Retinal pigment epithelial cell (primary cell): ENCODE measurements at places on chromosomes 1 and 21.
A peak's percentile ranks its signal among the peaks of the same experiment; 100 is the strongest.

DNA sequence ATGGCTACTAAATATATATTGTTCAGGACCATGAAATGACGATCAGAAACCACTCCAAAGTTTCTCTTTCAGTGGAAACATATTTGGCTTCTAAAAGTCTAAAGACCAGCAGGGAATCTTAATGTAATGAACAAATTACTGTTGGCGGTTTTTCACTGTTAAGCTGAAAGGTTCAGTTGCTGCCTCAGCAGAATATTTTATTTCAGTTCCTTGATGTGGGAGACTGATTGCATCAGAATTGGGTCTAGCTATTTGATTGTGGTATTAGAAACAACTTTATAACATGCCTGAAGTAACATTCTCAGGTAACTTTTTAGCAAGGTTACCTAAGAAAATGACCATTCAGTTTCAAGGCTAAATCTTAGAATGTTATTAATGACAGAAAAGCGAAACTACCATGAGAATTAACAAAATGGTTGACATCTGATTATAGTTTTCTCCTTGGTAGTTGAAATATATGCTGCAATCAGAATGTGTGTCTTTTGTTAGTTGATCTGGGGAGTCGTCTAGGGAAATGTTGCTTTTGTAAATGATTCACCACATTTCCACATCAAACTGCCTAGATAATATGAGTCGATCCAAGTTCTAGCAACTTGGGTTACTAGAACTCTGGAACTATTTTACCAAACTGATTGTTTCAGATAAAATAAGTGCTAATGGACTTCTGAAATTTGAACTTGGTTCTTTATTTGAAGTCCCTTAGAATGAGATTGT lies 200.4 kb downstream of the HMCN1 start:
- no peak for DNase-seq

- DNase-seq = no peak
Observed at GRCh38 chr1:54413295-54413694, 7.1 kb upstream of the SSBP3 start.

DNA sequence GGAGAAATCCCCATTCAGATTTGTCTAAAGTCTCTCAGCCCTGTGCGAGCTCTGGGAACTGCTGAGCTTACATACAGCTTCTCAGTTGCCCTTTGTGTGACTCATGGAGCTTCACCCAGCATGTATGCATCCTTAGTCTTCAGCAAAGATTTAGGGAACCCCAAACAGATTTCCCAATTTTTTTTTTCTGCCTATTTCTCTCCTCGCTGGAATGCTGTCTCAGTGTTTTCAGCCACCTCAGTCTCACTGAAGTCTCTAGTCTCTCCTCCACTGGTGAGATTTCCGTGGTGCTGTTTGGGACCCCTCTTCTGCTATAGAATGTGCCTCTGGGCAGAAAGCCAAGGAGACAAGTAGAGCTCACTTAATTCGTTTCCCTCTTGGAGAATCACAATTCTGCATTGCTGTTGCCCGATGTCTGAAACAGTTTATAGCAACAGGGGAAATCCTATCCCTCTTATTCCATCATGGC lies 28.1 kb upstream of the TXLNA start:
- DNase-seq = peak; percentile 52

DNA sequence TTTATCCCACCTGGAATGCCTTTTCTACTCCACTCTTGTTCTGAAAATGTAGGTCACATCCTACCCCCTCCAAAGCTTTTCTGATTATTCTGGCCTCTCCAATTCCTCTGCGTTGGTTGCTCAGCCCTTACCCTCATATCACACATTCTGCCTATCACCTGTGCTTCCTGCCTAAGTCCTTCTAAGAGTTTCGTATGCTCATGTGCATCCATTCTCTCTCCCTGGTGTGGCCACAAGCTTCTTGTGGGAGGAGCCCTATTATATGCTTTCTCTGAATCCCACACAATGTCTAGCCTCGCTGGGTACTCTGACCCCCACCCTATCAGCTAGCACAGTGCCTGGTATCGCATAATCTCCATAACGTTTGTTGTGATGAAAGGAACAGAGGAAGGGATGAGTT lies 54.2 kb downstream of the CD58 start:
- no peak for DNase-seq

- no peak for DNase-seq
Observed at GRCh38 chr1:29498126-29499103, 262.1 kb downstream of the PTPRU start.

GRCh38 chr1:91729621-91730358 lies 156.2 kb downstream of the TGFBR3 start:
- no peak for DNase-seq

GRCh38 chr1:202861420-202862132 lies 27.4 kb downstream of the RABIF start:
- peak; percentile 57 for DNase-seq

DNA sequence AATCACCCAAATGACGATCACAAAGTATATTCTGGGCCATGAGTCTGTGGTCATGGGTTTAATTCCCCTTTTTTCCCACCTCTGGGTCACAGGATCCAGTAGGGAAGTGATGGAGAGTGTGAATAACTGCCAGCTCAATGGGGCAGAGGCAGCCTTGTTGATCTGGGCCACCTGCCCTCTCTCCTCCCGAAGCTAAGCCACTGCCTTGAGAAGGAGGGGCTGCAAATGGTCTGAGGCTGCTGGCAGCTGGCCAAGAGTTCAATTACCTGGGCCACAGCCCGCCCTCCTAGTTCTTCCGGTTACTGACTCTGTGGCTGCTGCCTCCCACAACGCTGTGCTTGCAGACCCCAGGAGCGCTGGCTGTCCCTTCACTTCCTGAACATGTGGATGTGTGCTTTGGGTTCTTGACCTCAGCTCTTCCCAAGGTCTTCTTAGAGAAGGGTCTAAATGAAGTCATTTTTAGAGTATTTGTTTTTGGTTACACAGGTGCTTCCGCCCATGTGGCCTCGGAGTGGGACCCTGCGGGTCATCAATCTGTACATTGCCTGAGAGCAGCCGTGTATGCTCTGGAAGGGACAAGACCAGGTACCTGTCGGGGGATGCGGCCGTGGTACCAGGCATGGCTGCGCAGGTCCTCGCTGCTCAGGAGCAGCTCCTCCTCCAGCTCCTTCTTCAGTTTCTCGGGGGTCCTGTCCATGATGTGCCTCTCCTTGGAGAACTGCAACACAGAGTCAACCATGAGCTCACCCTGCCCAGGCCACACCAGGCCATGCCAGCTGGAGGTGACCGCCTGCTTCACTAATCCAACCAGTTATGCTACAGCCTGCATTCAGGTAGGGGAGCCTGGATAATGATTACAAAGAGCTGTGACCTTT lies 89.7 kb downstream of the BCAR3 start:
- no peak for DNase-seq

GRCh38 chr1:160061369-160062229 lies 8.4 kb downstream of the KCNJ10 start:
- DNase-seq = no peak

GRCh38 chr1:41856944-41857285 lies 61.8 kb downstream of the HIVEP3 start:
- no peak for DNase-seq

GRCh38 chr1:60571811-60572210 lies 498.2 kb upstream of the C1orf87 start:
- no peak for DNase-seq

GRCh38 chr1:203649999-203650836 lies 23.6 kb downstream of the ATP2B4 start:
- DNase-seq = no peak

GRCh38 chr1:217027403-217028080 lies 304.3 kb upstream of the ESRRG start:
- DNase-seq = no peak

- DNase-seq = no peak
Observed at GRCh38 chr1:89198081-89198480, 661 bp downstream of the GBP4 start.

- no peak for DNase-seq
Observed at GRCh38 chr1:54124906-54125305, 27.9 kb downstream of the CDCP2 start.

GRCh38 chr1:57418971-57419370 lies 4.9 kb downstream of the DAB1 start:
- no peak for DNase-seq

DNA sequence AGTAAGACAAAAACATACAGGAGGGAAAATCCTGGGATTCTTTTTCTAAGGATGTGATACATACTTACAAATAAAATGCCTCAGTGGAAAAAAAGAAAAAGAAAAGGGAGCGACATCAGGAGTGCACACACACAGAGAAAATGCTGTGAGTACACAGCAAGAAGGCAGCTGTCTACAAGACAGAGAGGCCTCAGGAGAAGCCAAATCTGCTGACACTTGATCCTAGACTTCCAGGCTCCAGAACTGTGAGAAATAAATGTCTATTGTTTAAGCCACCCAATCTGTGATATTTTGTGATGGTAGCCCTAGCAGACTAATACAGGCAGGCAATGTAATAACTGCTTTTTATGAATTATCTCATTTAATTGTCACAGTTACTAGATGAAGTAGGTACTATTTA lies 17.0 kb upstream of the TRIM45 start:
- DNase-seq = no peak

DNA sequence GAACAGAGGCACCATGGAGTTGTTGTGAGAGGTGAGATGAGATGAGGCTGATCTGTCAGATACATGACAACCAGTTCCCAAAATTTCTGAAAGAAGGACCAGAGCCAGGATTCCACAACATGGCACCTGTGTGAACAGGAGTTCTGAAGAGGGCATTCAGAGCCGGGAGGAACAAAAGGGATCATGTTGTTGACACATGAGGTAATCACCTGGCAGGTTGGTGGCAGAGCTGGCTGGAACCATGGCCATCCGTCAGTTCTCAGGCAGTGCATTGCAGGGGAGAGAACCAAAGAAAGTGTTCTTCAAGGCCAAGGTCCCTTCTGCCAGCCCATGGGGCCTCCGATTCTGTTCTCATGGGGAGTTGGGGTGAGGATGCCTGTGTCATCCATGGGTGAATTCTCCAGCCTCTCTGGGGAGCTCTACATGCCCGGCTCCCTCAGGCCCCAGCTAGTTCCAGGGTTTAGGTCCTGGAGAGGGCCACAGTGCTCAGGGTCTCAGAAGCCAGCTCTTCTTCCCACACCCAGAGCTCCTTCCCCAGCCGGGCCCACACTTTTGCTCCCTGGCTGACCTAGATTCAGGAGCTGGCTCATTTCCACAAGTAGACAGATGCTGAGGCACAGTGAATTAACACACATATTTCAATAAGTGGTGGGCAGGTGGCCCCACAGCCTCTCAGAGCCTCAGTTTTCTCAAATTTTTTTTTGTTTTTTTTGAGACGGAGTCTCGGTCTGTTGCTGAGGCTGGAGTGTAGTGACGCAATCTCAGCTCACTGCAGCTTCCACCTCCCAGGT lies 49.1 kb upstream of the CTPS1 start:
- DNase-seq = no peak

GRCh38 chr1:237042892-237043576 lies 1.1 kb downstream of the RYR2 start:
- peak; percentile 17 for DNase-seq

DNA sequence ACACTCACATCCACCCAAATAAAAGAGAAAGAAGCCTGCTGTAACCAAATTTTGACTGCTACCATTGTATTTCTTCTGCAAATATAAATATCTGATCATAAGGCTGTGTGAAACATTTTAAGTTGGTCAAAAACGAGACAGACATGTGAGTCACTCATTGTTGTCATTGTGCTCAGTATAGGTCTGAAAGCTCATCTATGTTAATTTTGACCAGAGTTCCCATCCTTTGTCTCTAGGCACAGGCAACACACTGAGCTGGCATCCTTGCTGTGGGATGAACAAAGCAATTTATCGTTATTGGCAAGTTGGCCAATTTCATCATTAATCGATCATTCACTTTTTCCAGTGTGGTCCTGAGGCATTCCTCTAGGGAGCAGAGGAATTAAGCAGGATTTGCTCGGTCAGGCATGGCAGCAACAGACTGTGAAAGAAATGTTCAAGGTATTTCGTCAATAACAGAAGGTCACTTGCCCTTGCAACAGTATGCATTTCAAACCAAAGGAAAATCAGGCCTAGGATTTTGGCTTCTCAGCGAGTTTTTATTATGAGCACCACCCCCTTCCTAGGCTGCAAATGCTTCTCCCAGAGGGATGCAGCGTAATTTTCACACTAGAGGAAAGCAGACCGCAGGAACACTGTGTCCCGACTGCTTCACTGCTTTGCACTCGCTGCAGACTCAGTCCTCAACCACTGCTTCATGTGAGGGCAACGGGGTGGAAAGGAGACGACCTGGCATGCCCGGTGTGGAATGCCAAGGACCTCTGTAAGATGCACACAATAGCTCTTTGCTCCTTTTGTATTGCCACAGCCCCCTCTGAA lies 87.9 kb upstream of the SMYD2 start:
- DNase-seq = peak; percentile 24

DNA sequence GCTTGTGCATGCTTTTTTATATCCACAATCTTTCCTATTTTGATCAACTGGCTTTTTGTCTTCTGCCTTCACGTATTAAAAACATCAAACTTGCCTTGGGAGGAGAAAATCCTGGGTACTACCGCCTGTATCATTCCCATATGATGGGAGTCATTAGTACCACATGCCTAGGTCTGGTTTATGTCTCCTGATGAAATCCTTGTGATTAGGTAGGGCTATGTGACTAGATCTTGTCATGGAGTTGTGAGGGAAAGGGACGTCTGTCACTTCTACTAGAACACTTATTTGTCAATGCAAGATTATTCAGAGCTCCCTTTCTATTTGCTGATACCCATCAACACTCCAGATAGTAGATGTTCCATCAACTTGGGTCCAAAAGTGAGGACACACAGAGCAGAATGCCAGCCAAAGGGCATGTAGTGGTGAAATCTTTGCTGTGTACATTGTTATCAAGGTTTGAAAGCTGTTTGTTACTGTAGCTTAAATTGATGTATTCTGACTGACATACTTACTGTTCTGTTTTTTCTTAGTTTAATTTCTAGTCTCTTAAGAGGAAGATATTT lies 621.8 kb upstream of the NR5A2 start:
- DNase-seq = no peak

GRCh38 chr1:44831516-44831915 lies 11.5 kb downstream of the PTCH2 start:
- no peak for DNase-seq

GRCh38 chr1:204463125-204464060 lies 31.2 kb downstream of the PIK3C2B start:
- DNase-seq = no peak

GRCh38 chr1:117531222-117531621 lies 74.6 kb upstream of the TENT5C start:
- no peak for DNase-seq

GRCh38 chr1:46137916-46138315 lies 5.5 kb upstream of the PIK3R3 start:
- no peak for DNase-seq

DNA sequence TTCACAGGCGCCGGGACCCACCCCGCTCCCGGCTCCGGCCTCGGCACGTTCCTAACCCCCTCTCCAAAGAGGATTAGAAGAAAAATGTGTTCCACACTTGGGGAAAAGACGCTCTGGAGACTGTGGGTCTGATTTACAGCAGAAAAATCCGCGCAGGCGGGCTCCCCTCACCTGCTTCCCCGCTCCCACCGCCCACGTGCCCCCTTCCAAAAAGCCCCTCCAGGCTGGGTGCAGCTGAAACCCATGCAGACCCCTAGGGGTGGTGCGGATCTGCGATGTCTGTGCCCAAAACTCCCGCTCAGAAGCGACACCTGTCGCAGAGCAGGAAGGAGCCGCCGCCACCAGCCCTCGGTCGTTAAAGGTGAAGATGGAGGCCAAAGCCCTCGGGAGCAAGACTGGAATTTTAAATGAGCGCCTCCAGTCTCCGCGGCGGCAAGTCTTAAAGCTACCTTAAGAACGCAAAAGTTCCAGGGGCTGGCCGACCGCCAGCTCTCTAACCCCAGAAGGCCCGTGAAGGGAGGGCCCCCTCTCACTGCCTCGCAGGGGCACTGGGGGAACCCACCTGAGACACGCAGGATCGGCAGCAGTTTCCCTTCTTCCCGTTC lies 688 bp upstream of the CHD5 start:
- DNase-seq = no peak

GRCh38 chr1:62951428-62951827 lies 167.5 kb downstream of the ATG4C start:
- no peak for DNase-seq
